Activated CD4-positive, alpha-beta T cell treated with anti-CD3 and anti-CD28 coated beads, Interleukin-10, Interleukin-2, amounts not matched to agents 100 ng/mL and 50 ng/mL, durations not matched to agents 16 hours and 8 hours (primary cell): ENCODE measurements at places on chromosomes 1 and 21.
A peak's percentile ranks its signal among the peaks of the same experiment; 100 is the strongest.

DNA sequence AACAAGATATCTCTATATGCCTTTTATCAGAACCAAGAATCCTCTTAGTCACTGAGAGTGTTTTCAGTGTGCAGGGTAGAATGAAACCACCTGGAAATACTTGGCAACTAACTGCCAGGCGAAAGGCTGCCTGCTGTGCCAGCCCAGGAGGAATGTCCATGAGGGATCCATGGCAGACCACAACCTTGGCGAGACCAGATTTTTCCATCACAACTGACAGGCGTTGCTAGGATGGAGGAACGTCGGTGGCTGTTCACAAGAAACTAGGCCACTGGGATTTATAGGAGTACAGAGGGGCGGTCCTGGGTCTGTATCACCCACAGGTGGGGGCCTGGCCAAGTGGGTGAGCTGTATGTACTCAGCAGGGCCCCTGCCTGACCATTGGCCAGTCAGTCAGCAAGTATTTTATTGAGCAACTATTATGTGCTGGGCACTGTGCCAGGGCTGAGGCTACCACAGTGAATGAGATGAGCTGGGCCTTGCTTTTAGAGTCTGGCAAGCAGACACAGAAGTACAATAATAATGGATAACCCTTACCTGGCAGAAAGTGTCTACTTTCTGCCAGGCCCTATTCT, 199.4 kb downstream of the FOXD2 start:
- DNase-seq = no peak

DNA sequence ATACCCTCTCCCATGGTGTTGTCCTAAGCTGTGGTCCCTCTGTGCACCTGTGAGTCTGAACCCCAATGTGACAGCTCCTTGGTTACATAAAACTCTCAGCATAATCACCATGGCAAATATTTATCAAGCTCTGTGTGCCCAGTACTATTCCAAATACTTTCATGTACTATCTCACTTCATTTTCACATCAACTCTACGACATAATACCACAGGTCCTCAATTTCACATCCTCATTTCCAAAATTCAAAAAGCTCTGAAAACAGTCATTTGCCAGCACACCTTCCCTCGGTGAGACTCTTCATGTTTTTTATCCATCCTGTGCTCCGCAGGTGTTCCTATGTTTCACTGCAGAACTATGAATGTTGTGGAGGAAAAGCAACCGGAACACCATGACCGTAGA, 12.4 kb upstream of the CREG1 start:
- DNase-seq = no peak

DNA sequence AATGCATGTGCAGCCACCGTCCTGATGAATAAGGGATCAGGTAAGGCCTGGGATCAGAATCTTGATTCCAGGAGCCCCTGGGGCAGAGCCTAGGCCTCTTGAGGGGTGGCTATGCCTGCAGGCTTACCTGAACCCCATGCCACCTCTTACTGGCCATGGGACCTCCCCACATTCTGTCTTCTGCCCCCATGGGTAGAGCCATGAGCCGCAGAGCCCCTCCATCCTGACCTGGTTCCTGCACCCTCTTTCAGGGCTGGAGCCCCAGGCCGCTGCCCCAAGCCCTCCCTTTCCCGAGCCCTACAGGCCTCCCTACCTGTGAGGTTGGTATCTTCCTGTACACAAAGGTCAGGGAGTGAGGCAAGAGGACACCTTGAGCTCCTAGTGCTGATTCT, 120.8 kb downstream of the DMRTB1 start:
- no peak for DNase-seq

- no peak for DNase-seq
Measured at GRCh38 chr1:116154536-116154935, 43.3 kb downstream of the MAB21L3 start.

DNA sequence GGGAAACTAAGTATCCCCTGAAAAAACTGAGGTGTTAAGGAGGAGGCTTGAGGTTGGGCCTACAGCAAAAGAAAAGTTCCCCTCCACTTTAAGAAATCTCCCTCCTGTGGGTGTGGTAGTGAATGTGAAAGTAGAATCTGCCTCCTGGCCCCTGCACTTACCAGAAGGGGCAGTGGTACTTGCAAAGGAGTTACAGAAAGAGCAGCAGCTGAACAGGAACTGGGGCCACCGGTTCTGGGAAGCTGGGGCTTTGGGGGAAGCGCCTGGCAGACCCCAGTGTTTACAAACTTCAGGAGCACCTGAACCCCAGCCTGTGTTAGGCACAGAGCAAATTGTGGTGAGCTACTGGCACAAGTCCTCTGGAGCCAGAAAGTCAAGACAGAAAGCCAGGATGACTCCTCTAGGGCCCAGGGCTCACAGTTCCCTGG, 250.2 kb upstream of the FGGY start:
- peak; percentile 73 for DNase-seq

DNA sequence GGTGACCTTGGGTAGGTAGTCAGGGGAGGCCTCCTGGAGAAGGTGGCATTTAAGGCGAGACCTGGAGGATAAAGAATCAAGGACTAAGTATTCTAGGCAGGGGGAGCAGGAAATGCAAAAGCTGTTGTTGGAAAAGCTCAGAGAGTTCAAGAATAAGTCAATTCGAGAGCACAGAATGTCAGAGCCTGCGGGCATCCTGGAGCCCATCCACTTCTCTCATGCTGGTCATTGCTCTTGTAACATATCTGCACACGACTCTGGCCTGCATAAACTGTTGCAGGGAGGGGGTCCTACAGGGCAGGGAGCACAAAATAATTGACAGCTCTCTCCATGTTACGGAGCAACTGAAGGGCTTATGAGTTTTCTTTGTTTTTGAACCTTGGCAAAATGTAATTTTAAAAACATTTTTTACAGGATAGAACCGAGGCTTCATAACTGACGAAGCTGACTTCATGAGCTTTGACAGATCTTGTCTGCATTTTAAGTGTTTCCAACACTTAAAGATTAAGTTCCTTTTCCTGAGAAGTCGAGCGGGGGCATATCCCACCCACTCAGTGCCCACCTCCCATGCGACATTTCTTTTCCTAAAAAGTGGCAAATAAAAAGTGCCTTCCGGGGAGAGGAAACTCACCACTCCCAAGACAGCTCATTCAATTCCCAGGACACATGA, 4.2 kb downstream of the PLA2G5 start:
- DNase-seq = no peak

- DNase-seq = peak; percentile 30
Measured at GRCh38 chr1:113812661-113813135, 422 bp upstream of the RSBN1 start.

- DNase-seq = peak; percentile 70
Measured at GRCh38 chr1:65958561-65959350, 166.1 kb downstream of the PDE4B start.

- DNase-seq = no peak
Measured at GRCh38 chr1:105072850-105073249, 1323.2 kb downstream of the AMY1C start.

DNA sequence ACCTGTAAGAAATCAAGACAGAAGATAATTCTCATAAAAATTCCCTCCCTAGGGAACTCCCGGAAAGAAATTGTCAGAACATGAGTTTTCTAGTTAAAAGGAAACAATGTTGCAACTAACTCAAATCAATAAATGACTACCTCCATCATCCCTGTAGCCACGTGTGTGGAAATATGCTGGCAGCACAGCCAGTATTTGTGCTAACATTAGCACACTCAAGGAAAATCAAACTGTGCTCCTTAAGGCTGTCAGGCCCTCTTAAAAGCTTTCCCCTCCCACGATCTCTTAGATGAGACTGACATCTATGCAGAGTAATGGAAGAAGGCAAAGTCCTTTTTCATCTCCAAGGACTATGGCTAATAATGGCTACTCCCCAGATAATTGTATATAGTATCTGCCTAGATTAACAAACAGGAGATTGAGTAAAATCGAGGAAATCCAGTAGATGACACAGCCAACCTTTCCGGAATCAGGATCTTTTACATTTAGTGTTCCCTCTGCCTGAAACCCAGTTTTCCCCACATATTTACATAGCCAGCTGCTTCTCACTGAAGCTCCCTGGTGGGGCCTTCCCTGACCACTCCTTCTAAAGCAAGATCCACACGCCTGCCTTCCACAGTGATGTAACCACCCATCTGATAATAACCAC, 50.9 kb upstream of the NR5A2 start:
- no peak for DNase-seq

- DNase-seq = no peak
Measured at GRCh38 chr1:9037476-9038337, 11.5 kb upstream of the SLC2A7 start.

DNA sequence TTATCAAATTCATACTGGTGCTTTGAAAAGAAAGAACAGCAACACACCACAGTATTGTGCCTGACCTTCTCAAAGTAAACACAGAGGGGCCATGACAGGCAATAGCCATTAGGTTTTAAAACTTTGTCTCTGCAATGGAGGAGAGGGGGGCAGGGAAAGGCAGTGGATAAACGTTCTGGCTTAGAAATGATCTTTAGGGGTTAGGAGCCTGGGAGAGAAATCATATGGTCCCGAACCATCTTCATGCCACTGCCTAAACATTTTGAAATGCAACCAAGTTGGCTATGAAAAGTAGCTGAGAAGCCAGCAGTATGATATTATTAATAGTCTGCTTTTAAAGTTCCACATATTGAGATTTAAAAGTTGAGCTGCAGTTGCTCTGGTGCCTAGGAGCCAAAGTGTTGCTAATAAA, 39.8 kb downstream of the PLPP3 start:
- no peak for DNase-seq

DNA sequence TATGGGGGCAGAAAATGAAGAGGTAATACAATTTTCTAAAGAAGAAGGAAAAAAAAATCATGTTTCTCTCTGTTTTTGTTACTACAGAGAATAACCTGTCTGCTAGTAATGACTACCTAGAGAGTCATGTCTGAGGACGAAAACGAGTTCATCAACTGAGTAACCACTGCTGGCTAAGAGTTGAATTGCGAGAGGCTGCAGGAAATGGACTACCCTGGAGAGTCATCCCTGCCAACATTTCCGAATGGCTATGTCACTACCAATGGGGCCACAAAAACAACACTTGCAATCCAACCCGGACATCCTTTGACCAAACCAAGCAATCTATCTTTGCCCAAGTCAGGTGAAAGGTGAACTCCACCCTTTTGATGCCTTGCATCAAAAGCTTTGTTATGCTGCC, 120.6 kb downstream of the FCRL5 start:
- DNase-seq = no peak

GRCh38 chr1:229013981-229014380, 256.9 kb upstream of the RAB4A start:
- DNase-seq = no peak

DNA sequence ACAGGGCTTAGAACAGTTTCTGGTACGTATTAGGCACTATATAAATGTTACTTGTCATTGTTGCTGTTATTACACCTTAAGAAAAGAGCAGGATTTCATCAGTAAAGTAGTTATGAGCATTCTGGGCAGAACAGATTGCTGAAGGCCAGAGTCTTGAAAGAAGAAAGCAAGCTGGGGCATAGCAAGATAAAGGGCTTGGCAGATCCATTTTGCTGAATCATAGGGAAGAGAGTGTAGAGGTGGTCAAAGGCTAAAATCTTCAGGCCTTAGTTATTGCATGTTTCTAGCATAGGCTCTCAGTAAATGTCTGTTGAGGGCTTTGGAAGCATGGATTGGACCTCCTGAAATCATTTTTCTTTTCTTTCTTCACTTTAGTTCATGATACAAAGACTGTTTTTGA, 67.5 kb downstream of the PLA2G4A start:
- no peak for DNase-seq

DNA sequence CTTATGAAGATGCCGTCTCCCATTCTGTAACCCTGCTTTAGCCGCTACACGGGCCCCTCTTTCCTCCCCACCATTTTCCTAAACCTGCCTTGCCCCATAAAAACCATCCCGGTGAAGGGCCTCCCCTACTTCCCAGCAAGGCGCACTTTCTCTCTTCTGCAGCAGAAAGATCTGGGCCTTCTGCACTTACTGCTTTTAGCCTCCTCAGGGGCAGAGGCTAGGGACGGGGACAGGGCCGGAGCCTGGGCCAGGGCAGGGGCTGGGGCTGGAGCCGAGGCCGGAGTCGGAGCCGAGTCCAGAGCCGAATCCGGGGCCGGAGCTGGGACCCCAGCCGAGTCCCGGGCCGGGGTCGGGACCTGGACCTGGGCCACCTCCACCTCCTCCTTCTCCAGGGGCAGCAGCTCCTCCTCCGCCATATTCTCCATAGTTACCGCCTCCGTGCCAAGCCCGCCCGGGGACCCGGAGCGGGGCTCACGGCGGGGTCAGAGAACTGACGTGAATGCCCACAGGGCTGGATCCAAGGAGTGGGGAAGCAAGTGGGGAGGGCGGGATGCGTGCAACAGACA, 382 bp downstream of the TRMT1L start:
- DNase-seq = peak; percentile 27

DNA sequence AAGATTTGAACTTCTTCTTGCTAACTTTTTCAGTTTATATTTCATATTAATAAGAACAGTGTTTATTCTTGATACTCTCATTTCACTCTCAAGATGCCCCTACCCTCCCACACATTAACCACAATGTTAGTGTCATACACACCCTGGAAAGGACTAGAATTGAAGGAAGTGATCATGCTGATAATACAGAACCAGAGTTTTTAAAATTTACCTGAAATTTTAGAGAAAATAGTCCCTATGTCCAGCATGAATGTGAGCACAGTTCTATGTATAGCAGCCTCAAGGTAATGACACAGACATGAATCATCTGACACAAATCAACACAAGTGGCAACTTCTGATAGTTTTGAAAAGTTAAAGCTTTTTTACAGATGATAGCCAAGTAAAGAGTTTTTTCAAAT, 26.0 kb downstream of the RGS1 start:
- DNase-seq = peak; percentile 40

GRCh38 chr1:230401763-230402294, 24.3 kb downstream of the PGBD5 start:
- DNase-seq = no peak

DNA sequence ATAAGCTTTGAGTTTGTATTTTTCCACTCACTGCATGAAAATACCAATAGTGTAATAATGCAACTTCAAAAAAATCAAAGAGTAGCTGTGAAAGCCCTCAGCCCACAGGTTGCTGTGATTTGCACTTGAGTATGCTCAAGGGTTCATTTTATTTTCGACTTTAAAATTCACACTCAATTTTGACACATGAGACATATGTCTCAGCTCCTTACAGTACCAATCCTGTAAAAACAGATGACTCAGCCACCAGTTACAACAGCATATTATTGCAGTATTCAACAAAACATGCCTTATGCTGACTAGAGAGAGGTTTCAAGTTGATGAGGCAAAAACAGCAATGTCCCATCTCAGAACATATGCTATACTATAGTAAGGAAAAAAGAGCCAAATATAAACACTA, 66.1 kb downstream of the CYYR1 start:
- no peak for DNase-seq

- DNase-seq = no peak
Measured at GRCh38 chr1:101278845-101279244, 42.0 kb downstream of the S1PR1 start.

DNA sequence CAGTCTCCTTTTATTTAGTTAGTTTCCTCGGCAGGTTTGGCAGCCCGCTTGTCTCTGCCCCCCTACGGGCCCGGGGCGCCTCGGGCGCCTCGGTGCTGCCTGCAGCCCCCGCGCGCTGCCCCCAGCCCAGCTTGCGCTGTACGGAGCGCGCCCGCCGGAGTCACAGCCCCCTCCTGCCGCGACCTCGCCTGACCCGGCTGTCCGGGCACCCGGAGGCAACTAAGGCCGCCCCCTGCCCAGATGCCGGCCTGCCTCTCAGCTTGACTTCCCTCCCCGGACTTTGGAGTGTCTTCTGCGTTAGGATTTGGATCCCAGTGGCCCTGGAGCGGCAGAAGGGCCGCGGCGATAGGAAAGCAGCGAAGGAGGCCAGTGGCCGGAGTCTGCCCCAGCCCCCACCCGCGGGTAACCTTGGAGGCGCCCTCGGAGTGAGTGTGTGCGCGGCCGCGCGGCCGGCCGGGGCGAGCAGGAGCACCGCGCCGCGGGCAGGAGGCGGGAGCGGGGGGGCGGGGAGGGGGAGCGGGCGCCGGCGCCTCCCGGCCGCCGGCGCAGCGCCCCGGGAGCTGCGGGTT, 7.6 kb downstream of the CDKN2C start:
- DNase-seq = no peak
